Inflammatory macrophage treated with lipopolysaccharide for 4 hours (primary cell): ENCODE measurements at places on chromosomes 7 and 10.
A peak's percentile ranks its signal among the peaks of the same experiment; 100 is the strongest.

DNA sequence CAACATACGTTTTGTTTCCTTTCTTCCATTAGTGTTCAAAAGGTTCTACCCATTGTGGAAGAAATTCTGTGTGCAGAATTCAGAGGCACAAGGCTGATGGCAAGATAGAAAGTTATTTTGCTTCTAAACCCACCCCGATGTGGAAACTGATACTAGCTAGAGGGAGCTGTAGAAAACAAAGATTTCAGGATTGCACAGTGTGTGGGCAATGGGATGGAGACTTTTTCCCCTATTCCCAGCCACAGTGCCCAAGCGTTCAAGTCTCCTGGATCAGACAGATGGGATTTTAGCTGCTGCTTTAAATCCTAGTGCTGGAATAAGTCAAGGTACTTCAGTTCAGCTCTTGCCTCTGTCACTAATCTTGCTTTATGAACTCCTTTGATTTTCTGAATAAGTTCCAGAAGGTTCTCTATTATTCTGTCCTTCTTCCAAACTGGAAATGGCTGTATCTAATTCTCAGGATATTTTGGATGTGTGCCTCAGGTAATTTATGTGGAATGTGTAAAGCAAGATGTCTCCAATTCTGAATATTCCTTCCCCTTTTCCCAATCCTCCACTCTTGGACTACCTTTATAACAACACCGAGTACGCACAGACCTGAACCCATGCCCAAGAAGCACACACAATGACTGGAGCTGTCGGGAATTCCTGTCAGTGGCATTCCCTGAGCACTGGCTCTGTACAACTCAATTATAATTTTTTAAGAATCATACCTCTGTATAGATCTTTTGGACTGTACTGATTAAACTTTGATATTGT is 473.0 kb downstream of the PLXDC2 start:
- no peak for DNase-seq

- peak; percentile 67 for DNase-seq
These were observed 13.1 kb upstream of the HABP2 start for GRCh38 chr10:113539789-113540188.

- no peak for DNase-seq
These were observed 3.2 kb downstream of the UFSP1 start for GRCh38 chr7:100886142-100886935.

- peak; percentile 35 for DNase-seq
These were observed 11.6 kb upstream of the TNPO3 start for GRCh38 chr7:129066290-129067131.

DNA sequence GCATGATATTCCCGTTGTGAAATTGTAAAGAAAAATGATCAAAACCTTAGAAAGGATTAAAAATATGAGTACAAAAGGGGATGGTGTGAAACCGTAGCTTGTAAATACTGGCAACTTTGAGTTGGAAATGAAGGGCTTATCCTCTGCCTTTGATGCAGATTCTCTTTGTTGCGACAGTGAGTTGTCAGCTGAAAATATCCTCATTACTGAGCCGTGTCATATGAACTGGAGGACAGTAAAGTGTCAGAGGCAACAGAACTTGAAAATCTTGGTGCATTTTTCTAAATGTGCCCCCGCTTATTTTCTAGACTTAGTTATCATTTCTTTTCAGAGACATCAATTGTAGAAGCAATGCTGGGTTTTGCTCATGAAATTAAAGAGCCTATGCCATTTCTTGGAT is 170.5 kb upstream of the NPS start:
- no peak for DNase-seq

DNA sequence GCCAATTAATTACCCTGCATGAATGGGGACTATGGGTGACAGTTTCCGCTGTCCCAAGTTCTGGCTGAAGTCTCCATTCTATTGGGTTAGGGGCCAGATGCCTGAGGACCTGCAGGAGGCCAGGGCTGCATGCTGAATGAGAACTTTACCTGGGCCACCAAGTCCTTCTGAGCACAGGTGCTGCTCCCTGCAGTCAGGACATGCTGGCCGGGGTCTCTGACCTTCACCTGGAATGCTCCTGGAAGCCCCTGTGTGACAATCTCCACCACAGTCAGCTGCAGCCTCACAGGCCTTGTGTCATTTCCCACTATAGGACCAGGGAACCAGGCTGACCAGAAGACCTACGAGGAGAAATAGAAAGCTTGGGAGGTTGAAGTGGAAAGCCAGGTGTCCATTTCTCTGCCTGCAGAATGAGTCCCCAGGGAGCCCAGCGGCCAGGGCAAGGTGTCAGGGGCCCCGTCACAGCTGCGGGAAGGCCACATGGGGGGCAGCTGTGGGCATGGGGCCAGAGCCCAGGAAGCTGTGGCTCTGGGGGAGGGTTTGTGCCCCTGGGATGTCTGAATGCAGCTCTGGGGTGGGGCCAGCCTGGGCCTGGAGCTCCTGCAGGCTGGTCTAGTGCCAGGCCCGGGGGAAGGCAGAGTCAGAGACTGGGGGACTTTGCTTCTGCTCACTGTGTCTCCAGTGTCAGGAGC is 5.6 kb upstream of the GIMAP8 start:
- DNase-seq, result no peak

DNA sequence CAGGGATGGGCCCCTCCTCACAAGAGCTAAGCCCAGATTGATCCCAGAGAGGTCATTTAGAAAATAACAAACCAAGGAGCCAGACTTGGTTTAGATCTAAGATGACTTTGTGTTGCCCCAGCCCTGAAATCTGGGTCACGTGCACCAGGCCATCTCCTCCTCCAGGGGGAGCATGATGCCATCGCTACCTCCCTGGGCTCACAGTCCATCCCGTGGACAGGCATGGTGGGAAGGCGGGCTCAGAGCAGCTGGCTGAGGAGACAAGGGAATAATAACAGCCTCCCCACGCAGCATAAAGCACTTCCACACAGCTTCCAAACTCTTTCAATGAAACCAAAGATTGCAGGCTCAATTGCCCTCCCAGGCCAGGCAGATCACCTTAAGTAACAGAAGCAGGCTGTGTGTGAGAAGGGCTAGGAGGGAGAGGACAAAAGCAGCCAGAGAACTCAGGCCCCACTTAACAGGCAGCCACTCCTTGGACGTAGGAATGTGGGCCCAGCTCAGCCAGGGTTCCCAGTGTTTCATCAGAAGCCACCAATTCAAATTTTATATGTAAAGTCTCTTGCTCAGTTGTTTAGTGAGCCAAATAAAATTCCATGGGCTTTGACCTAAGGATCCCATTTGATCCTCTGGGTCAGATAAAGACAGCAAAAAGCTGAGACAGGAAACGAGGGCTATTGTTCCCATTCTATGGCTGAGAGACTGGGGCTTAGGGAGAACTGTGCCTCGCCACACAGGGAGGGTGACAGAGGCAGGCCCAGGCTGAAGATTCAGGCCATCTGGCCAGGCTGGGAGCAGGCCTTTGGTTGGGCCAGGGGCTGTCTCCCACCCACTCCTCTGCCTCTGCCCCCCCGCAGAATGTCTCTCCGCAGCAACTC is 100.2 kb downstream of the COL13A1 start:
- peak; percentile 31 for DNase-seq

DNA sequence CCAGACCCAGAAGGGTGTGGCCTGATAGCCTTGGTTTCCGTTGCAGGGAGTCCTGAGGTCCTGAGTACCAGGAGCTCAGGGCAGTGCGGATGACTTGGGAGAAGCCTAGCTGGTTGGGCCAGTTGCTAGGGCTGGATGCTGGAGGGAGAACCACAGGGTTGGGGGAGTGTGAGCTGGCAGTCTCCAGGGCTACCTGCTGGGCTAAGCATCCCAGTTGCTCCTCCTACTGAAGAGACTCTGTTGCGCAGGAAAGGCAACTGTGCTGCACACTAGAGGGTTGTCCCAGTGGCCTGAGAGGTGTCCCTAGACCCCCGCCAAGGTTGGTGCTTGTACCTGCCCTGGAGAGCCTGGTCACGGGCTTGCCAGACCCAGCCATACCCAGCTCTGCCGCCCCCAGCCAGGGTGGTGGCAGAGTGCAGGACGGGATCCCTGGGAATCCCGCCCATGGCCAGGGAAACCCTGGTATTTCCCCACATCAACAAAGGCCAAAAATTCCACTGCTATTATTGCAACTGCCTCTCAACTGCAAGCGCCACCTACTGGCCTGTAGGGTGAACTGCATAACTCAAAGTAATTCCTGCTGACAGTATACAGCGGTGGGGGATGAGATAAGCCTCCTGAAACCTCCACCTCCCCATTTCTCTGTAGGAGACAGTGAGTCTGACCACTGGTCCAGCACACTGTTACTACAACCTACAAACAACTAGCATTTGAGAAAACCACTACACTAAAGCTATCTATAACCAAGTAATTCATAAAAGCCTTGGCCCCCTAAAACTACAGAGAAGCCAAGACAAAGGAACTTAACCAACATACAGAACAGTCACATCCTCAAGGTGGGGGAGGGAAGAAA is 67.6 kb upstream of the DDC start:
- peak; percentile 70 for DNase-seq

- DNase-seq, result no peak
These were observed 12.9 kb downstream of the BAG3 start for GRCh38 chr10:119663866-119664698.

- no peak for DNase-seq
These were observed 19.7 kb downstream of the ADCY1 start for GRCh38 chr7:45593877-45594276.

- peak; percentile 89 for DNase-seq
These were observed at the start of gene ZNF746 for GRCh38 chr7:149497467-149498261. ZNF746 (minus strand) TSS chr7:149497809; CDS start chr7:149497536, 273 bp downstream.

GRCh38 chr10:122189185-122189584 is 81.9 kb upstream of the BTBD16 start:
- no peak for DNase-seq

DNA sequence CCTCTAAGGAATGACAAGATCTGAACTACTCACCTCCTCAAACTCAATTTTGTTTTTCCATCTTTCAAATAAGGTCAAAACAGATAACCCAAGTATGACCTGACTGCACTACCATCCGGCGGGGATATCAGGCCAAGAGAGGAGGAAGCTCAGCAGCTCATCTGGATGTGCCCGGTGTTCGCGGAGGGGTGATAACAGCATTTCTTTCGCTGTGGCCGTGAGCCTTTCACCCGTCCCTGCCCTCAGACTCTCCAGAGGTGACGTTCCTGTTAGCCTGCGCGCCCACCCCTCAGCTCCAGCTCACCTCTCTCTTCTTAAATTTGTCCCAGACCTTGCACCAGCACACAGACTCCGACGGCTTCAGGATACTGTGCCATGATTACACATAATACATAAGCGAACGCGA is 526 bp downstream of the ZNF248 start:
- DNase-seq, result peak; percentile 8

- DNase-seq, result no peak
These were observed 107.0 kb upstream of the ZNF716 start for GRCh38 chr7:57342954-57343353.

GRCh38 chr7:157097569-157097968 is 41.2 kb upstream of the UBE3C start:
- DNase-seq, result no peak

DNA sequence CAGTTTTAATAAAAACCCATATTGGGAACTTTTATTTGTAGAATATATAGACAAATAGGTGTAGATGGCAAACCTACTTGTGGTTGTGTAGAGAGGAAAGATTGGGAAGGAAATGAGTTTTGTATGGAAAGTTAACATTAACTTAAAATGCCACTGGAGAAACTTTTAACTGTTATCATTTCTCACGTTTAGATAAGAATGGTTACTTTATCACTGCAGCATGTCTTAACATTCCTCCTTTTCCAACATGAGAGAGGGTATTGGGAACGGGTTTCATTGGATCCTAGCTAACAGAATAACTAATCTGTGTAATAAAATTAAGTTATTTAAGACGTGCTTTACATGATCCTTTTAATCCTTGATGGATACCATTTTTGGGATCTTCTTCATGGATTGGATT is 1.8 kb downstream of the LUC7L2 start:
- DNase-seq, result no peak

- DNase-seq, result no peak
These were observed 76.8 kb upstream of the KLF6 start for GRCh38 chr10:3861795-3862194.

GRCh38 chr10:86376852-86377796 is 10.5 kb upstream of the GRID1 start:
- peak; percentile 36 for DNase-seq

- DNase-seq, result peak; percentile 93
These were observed 74.1 kb upstream of the DUSP5 start for GRCh38 chr10:110423650-110424049.

DNA sequence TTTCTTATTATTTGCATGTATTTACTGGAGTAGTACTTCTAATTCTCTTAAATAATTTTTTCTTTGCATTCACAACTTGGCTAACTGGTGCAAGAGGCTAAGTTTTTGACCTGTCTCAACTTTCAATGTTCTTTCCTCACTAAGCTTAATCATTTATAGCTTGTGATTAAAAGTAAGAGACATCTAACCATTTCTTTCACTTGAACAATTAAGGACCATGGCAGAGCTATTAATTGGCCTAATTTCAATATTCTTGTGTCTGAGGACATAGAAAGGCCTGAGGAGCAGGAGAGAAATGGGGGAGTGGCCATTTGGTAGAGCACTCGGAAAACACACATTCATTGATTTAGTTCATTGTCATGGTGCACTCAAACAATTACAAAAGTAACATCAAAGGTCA is 141.4 kb upstream of the TMEM196 start:
- DNase-seq, result no peak

DNA sequence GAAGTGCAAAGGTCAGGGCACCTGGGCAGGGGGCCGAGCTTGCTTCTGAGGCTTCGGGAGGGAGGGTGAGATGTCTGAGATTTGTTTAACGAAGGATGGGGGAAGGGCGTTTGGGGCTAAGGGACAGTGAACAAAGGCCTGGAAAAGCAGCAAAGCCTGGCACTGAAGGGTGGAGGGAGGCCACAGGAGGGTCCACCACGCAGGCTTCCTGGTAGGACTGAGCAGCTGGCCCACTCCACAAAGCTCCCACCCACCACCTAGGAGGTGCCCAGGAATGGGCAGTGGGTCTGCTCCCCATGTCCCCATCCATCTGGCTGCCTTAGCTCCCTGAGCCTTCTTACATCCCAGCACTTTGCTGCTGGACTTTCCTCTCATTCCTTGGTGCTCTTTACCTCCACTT is 39.4 kb upstream of the CXCL12 start:
- no peak for DNase-seq

- DNase-seq, result no peak
These were observed 157.3 kb downstream of the TMEM178B start for GRCh38 chr7:141231018-141231792.

DNA sequence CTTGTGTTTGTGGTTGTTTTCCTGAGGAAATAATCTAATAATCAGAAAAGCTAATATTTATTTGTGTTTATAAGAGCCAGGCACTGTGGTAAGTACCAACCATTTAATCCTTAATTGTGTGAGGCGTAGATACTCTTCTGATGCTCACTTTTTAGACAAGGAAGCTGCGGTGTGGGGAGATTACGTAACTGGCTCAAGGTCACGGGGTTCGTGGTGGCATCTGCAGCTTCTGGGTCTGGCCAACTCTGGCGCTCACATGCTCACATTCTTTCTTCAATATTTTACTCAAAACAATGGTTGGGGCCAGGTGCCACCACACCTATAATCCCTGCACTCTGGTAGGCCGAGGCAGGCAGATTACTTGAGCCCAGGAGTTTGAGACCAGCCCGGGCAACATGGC is 77.6 kb downstream of the RALA start:
- DNase-seq, result peak; percentile 70

GRCh38 chr7:32761451-32762205 is 129.9 kb downstream of the KBTBD2 start:
- DNase-seq, result no peak
